GDM1 (cell line): ENCODE measurements at places on chromosomes 6 and 20.

GRCh38 chr20:19915111-19915798 lies 101.9 kb upstream of the NAA20 start:
- DNase-seq = peak; percentile 45

- DNase-seq = no peak
Observed at GRCh38 chr6:6002005-6002847, 4.5 kb downstream of the NRN1 start.

GRCh38 chr6:114042267-114043016 lies 71.5 kb upstream of the HDAC2 start:
- no peak for DNase-seq

GRCh38 chr6:53162606-53163005 lies 14.0 kb upstream of the GCM1 start:
- DNase-seq = no peak
